Stimulated activated CD4-positive, alpha-beta T cell treated with anti-CD3 and anti-CD28 coated beads, TNF-alpha, amount 100 ng/mL, for 24 hours (primary cell): ENCODE measurements at places on chromosomes 12 and 14.

DNA sequence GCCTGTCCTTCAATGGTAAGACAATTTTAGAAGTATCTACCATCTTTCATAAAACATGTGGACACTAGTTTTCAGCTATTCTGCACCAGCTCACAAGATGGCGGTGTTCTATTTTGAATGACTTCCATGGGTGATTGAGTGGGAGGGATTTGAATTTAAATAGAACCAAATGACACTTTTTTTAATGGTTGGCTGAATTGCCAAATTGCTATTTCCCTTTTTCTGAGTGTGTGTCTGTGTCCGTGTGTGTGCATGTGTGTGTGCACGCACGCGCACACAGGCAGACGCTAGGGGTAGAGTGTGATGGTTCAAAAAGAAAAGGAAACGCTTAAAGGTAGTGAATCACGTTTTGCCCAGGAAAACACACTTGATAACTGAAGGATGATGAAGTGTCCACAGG lies 362.6 kb downstream of the DAD1 start:
- no peak for DNase-seq

GRCh38 chr12:20555771-20556170 lies 139.4 kb upstream of the SLCO1C1 start:
- no peak for DNase-seq

DNA sequence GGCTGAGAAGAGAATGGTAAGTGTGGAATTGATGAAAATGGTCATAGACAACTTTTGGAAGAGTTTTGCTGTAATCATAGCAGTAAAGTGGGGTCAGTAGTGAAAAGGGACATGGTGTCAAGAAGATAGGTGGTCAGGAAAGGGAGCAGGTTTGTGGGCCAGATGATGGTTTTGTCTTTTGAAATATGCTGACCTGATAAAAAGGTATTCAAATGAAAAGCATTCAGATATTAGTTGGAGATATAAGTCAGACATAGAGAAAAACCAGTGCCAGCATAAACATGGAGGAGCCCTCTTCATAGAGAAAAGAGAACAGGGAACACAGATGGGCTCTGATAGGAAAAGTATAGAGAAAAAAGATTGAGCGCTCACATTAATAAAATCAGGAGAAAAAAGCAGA lies 518.3 kb downstream of the NRXN3 start:
- no peak for DNase-seq

DNA sequence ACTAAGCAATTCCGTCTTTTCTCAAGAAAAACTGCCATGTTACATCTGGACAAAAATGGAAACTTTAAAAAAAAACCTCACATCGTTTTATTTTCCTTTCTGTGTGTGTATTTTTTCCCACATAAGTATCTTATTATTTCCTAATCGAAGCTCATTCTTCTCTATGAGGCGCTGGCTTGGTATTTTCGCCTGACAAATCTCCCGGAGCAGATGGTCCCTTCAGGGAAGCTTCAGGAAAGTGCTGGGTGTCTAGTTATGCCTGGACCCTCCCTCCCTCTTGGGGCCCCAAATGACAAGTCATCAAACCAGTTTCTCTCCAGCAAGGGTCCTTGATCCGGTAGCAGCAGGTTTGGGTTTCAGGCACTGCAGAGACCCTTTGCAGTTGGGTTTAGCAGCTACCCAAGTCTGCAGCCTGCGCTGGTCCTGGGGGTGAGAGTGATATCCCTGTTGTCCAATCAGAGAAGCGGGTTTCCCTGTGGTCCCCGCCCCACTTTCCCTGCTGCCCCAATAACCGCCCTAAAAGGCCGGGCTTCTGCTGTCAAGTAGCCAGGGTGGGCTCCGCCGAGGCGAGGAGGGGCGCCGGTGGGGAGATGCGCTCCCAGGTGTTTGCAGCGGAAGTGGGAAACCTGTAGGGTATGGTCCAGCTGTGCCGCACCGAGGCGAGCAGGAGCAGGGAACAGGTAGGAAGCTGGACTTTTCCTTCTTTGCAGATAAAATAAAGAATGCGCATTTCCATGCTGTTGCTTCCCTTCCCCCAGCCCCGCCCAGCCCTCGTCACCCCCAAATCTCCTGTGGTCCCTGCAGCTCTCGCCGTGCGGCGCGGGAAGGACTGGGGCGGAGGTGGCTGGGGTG lies at the start of gene CNTN1:
Gene CNTN1 (plus strand): TSS at position 527 of the 852 bp plus-strand sequence.
- DNase-seq: no peak

GRCh38 chr12:55642669-55643068 lies 6.0 kb downstream of the OR10P1 start:
- peak; percentile 28 for DNase-seq

- no peak for DNase-seq
Observed at GRCh38 chr14:94330857-94331256, 7.7 kb upstream of the SERPINA6 start.

DNA sequence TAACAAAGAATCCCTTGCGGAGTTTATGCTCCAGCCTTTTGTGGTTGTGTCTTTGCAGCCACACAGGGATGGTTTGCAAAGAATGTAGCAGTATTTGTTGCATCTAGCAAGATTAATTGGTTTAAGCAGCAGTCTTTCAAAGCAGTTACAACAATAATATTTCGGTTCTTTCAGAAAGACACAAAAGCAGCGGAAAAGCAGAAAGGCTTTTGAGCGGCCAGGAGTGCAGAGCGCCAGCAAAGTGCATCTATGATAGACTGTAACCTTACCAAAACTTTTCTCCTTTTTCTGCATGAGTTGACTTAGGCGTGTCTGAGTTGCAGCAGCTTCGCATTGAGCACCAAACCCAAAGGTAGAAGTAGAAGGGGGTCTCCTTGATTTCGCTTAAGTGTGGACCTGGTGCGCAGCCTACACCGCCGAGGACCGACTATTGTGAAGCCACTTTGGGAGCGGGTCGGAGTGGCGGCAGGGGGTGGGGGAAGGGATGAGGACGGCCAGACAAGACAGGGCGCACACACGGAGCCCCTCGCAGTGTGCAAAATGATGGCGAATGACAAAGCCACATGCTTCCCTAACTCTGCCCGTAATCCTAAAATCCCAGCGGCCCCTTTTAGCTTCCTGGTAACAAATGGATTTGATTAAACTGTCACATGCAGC lies 1.2 kb downstream of the LMO3 start:
- no peak for DNase-seq

GRCh38 chr12:91633734-91634357 lies 451.2 kb upstream of the DCN start:
- no peak for DNase-seq

- no peak for DNase-seq
Observed at GRCh38 chr14:55212634-55213033, 21.2 kb upstream of the DLGAP5 start.

DNA sequence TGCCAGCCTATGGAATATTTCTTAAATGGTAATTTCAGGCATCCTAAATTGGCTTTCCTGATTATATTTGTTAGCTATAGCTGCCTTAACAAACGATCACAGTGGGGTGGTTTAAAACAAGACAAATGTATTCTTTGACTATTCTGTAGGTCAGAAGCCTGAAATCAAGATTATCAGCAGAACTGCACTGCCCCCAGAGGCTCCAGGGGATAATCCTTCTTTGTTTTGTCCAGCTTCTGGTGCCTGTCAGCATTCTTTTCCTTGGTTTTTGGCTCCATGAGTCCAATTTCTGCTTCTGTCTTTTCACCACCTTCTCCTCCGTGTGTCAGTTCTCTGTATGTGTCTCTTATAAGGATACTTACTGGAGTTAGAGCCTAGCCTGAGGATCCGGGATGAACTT lies 1282.2 kb upstream of the USP15 start:
- DNase-seq: no peak

- DNase-seq: peak; percentile 5
Observed at GRCh38 chr14:99479906-99480869, at the start of gene SETD3. SETD3 (minus strand) TSS chr14:99480859; CDS start chr14:99465805, 15,054 bp downstream.

GRCh38 chr12:19236656-19237055 lies 107.1 kb downstream of the PLEKHA5 start:
- no peak for DNase-seq

DNA sequence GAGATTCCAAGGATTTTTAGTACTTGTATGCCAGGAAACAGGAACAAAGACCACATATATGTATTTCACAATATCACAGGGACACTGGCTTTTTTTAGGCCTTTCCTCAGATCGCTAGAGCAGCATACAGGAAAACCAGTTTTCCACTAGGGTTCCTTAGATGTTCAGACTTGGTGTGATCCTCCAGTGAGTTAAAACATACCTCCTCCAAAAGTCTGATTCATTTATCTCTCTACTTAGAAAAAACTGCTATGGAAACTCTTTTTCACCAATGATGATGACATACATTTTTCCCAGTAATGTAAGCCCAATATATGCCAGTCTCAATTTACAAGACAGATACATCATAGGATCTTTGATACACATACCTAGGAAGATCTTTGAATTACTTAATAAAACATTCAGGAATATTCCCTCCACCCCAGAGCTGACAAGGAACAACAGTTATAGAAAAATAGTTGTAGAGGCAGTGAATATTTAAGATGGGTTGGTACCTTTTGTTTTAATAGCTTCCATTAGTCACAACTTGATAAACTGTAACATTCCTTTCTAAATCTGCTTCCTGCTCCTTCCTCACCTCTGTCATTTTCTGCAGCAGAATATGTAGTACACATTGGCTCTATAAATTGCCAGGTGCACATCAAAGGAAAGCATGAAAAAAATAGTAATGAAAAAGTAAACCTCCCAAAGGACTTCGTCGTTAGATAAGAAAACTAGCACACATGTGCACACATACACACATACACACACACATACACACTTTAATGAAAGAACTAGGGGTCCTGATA lies 27.5 kb downstream of the BCAT1 start:
- DNase-seq: no peak

GRCh38 chr14:103164779-103165178 lies 41.5 kb downstream of the TNFAIP2 start:
- no peak for DNase-seq

DNA sequence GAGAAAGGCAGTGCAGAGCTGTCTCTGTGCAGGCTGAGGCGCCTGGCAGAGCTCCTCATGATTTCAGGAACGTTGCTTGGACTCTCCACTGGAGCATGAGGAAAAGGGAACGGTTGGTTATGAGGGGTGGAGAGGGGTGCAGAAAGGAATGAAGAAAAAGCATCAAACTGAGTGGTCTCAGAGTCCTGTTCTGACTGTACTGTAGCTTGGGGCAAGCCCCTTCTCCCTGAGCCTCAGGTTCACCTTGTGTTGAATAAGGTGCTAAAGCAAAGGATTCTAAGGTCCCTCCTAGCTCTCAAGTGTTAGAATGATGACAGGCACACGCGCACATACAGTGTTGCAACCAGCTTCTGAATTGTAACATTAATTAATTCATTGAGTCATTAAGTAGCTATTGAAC lies 125.2 kb upstream of the PARP11 start:
- DNase-seq: no peak

GRCh38 chr12:42631513-42631912 lies 42.0 kb upstream of the PRICKLE1 start:
- no peak for DNase-seq

DNA sequence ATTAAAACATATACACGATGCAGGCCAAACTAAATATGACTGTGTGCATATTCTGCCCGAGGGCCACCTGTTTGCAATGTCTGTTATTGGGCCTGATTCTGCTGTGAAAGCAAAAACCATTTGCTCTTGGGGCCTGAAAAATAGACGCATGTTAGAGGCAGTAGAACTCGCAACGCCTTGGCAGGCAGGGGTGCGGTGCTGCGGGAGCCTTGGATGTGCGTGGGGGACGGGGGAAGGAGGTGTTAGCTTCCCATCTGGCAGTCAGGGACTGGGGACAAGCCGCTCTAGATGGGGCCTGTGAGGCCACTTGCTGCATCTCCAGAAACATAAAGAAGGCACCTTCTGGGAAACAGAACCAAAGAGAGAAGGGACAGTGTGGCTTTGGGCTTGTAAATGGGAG lies 216.3 kb downstream of the PHETA1 start:
- no peak for DNase-seq

GRCh38 chr12:40681148-40681547 lies 11.1 kb upstream of the CNTN1 start:
- DNase-seq: no peak

- DNase-seq: no peak
Observed at GRCh38 chr14:23694085-23694948, 58.2 kb downstream of the DHRS2 start.

GRCh38 chr12:92854344-92854743 lies 74.8 kb downstream of the EEA1 start:
- DNase-seq: no peak

- DNase-seq: no peak
Observed at GRCh38 chr14:85187521-85187920, 342.4 kb upstream of the FLRT2 start.

DNA sequence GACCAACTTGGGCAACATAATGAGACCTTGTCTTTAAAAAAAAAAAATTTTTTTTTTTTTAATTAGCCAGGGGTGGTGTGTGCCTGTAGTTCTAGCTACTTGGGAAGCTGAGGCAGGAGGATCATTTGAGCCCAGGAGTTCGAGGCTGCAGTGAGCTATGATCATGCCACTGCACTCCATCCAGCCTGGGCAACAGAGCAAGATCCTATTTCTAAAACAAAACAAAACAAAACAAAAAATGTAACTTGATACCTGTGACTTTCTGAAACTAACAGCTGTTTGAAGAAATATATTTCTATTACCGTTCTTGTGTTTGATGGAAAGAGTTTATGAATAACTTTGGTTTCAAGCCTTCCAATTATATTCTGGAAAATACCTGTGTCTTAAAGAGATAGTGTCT lies 1.7 kb upstream of the ACACB start:
- no peak for DNase-seq

- no peak for DNase-seq
Observed at GRCh38 chr14:20516921-20517320, 11.6 kb downstream of the RNASE10 start.

GRCh38 chr12:114933428-114934160 lies 249.6 kb upstream of the TBX3 start:
- DNase-seq: no peak

GRCh38 chr14:54730156-54730961 lies 163.4 kb downstream of the SAMD4A start:
- no peak for DNase-seq

DNA sequence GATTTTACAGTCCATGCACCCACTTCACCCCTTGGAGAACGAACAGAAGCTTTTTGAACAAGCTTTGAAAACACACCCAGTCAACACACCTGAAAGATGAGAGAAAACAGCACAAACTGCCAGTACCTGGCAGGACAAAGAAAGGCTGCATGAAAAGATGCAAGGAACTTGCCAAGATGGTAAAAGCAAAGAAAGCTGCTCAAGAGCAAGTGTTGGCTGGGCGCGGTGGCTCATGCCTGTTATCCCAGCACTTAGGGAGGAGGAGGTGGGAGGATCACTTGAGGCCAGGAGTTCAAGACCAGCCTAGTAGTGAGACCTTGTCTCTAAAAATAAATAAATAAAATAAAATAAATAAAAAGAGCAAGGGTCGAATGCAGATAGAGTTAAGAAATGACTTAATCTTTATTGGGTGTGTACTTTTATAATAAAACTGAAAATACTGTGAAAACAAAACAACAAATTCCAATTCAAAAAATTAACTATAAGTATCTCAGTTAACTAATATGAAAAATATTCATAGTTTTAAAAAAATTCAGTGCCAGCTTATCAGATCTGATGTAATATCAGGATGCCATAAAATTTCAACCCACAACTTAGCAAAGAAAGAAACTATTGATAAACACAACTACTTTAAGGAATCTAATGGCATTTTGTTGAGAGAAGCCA lies 59.2 kb downstream of the HECTD4 start:
- DNase-seq: no peak

- DNase-seq: no peak
Observed at GRCh38 chr12:58681730-58682129, 238.6 kb downstream of the LRIG3 start.
